ENCODE measurements at places on chromosomes 6 and 20. TPM values are rescaled to one million over a fixed set of nuclear protein-coding genes. Genes with fewer than 3 reads are reported as not detected.

Gene SMLR1
- 3.4 TPM for polyA plus RNA-seq

Gene LAMA5
- 52.2 TPM for polyA plus RNA-seq

Gene CCN2
- polyA plus RNA-seq = 957 TPM

Gene NFATC2
- polyA plus RNA-seq = 3.1 TPM

Gene PNPLA1
- 0.15 TPM for polyA plus RNA-seq

Gene SRMS
- not detected for polyA plus RNA-seq

Gene TP53TG5
- not detected for polyA plus RNA-seq

Gene PROKR2
- polyA plus RNA-seq = not detected

Gene RSPO3
- not detected for polyA plus RNA-seq

- H3K36me3 ChIP-seq = no peaks in the 10 kb centered on the region
- no peak overlapping the region for H3K27ac ChIP-seq
- no peaks in the 10 kb centered on the region for H3K27me3 ChIP-seq
- DNase-seq = no peak
- no peaks in the 10 kb centered on the region for H3K4me1 ChIP-seq
- H3K4me3 ChIP-seq = no peak overlapping the region
Measured at GRCh38 chr6:147839708-147840610, 331.5 kb downstream of the SAMD5 start.

GRCh38 chr6:52157301-52157941 is 28.8 kb upstream of the IL17A start:
- H3K4me3 ChIP-seq = no peak overlapping the region
- H3K36me3 ChIP-seq = no peaks in the 10 kb centered on the region
- H3K4me1 ChIP-seq = no peaks in the 10 kb centered on the region
- H3K27me3 ChIP-seq = no peaks in the 10 kb centered on the region

DNA sequence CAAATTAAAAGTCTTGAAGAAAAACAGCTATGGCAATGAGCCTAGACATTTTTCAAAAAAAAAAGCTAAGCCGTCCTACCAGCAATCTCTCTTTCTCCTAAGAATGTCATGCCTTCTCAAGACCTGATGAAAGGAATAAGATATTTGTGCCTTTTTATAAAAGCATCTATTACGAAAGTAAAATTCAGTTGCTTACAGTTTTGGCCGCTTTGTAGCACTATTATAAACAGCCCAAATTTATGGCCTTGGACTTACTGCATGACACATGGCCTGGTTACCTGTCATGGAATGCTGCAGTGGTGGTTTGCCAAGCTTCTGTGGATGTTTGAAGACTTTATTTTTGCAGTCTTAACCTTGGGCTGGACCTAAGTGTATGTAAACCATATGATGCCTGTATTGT is 22.2 kb upstream of the VAPB start:
- no peaks in the 10 kb centered on the region for H3K36me3 ChIP-seq
- H3K27ac ChIP-seq = no peak overlapping the region
- H3K4me3 ChIP-seq = no peak overlapping the region

GRCh38 chr6:137914530-137915193 is 47.6 kb downstream of the TNFAIP3 start:
- H3K36me3 ChIP-seq = no peaks in the 10 kb centered on the region
- no peak overlapping the region for H3K4me3 ChIP-seq
- no peaks in the 10 kb centered on the region for H3K27me3 ChIP-seq
- no peak for DNase-seq
- no peak overlapping the region for H3K27ac ChIP-seq
- no peaks in the 10 kb centered on the region for H3K4me1 ChIP-seq

DNA sequence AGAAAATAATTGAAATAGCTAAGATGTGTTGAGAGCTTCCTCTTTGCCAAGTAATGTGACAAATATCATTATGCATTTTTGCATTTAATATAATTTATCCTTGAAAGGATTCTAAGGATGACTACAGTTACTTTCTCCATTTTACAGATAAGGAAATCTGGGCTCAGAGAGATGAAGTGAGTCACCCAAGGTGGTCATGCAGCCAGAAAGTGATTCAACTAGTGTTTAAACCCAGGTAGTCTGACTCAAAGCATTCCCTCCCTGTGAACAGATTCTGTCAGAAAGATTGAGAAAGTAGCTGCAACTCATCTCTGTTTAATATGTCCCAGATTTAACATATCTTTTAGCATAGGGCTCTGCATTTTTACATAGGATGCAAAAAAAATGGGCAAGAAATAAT is 28.1 kb downstream of the NRSN1 start:
- no peak for DNase-seq
- no peak overlapping the region for H3K27ac ChIP-seq
- no peaks in the 10 kb centered on the region for H3K27me3 ChIP-seq
- no peaks in the 10 kb centered on the region for H3K4me1 ChIP-seq

DNA sequence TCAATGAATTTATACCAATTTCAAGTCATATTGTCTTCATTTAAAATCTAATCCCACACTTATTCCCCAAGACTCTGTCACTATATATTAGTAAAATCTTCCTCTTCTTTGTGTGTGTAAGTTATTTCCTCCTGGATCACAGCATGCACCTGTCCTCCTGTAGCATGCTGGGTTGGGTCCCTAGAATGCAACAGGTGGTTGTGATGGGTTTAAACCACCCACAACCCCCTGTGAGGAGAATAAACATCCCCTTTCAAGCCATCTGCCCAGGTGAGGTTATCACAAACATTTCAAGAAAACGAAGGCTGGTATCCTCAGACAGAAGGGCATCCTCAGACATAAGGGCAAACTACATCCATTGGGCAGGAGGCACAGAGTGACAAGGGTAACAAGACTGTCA is 26.4 kb downstream of the DZANK1 start:
- no peaks in the 10 kb centered on the region for H3K4me1 ChIP-seq
- DNase-seq = no peak
- no peak overlapping the region for H3K4me3 ChIP-seq

DNA sequence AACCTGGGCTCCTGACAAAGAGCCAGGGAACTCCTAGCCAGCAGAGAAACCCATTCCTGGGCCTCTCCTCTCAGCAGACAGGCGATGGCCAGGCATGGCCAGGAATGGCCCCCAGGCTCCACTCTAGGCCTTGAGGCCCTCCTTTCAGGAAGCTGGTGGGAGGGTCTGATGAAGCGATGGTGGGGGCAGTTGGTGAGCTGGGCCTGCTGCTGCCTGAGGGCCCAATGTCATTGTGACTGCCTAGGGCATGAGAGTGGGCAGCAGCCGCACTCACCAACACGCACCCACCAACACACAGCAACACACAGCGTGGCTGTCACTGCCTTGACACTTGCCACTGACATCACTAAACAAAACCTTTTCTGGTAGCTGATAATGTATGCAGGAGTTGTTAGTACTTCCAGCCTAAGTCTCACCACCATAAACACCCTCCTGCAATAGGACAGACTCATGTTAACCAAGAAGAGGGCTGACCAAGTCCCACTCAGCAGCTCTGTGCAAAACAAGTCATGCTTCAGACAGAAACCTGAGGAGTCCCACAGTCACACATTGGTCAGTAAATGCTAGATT is 69.3 kb downstream of the ABHD12 start:
- H3K36me3 ChIP-seq = no peaks in the 10 kb centered on the region
- H3K4me1 ChIP-seq = no peaks in the 10 kb centered on the region
- no peak overlapping the region for H3K4me3 ChIP-seq
- no peaks in the 10 kb centered on the region for H3K27me3 ChIP-seq
- DNase-seq = no peak

DNA sequence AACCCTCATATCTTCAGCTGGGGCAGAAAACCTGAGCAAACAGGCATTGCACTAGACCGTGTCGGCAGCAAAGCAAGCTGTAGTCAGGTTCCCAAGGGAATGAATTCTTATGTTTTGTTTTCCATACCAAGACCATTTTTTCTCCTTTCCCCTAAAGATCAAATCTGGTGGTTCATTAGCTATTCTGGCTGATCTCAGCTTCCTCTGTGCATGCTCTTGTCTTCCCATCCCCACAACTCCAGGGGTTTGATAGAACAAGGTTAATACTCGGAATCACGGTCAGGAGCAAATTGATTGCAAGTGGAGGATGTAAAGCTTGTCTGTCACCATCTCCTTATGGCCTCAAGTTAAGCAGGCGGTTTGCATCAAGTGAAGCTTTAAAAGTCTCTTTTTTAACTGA is 778.8 kb downstream of the KIF16B start:
- H3K36me3 ChIP-seq = no peaks in the 10 kb centered on the region

DNA sequence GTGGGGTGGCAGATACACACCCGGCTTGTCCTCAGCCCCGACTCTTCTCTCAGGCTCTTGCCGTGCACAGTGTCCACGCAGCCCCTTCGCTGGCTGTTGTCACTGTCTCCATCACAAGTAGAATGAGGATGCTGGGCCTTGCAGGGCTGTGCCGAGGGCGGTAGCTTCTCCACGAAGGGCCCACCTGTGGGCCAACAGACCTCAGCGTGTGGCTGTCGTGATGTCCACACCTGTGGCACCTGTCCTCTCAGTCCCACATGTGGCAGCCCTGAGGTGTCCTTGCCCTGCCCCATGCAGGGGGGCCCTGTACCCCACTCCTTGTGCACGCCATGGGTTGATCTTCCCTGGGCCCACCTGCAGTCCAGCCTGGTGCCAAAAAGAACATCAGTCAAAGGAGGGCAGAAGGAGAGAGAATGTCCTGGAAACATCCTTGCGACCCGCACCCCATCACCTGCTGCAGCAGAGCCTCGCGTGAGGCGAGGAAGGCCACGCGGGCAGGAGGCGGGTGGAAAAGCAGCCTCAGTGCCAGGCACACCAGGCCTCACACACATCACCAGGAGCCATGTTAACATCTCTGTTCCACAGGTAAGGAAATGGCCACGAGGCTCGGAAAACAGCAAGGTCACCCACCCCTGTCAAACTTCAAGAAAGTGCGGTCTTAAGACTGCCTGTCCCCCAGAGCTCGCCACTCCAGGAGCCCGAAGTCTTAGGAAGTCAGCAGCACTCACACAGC is 22.3 kb upstream of the AFDN start:
- no peaks in the 10 kb centered on the region for H3K36me3 ChIP-seq
- no peak overlapping the region for H3K27ac ChIP-seq
- no peak for DNase-seq
- no peak overlapping the region for H3K4me3 ChIP-seq
- no peaks in the 10 kb centered on the region for H3K27me3 ChIP-seq

Data from aorta (tissue), 5 donors.